ENCODE measurements at places on chromosomes 7 and 10.

GRCh38 chr7:116534790-116535189 is 10.0 kb downstream of the CAV1 start:
- DNase-seq, result no peak

- DNase-seq, result no peak
These were observed 186.6 kb upstream of the CELF2 start for GRCh38 chr10:10831085-10831484.

- peak; percentile 64 for DNase-seq
These were observed 110.1 kb upstream of the KLF6 start for GRCh38 chr10:3895045-3895631.

- DNase-seq, result no peak
These were observed 108.8 kb downstream of the AHR start for GRCh38 chr7:17407229-17407628.

Measured in A172 (cell line).